ENCODE measurements at places on chromosomes 12 and 14. TPM values are rescaled to one million over a fixed set of nuclear protein-coding genes. Genes with fewer than 3 reads are reported as not detected.
A peak's percentile ranks its signal among the peaks of the same experiment; 100 is the strongest.

DNA sequence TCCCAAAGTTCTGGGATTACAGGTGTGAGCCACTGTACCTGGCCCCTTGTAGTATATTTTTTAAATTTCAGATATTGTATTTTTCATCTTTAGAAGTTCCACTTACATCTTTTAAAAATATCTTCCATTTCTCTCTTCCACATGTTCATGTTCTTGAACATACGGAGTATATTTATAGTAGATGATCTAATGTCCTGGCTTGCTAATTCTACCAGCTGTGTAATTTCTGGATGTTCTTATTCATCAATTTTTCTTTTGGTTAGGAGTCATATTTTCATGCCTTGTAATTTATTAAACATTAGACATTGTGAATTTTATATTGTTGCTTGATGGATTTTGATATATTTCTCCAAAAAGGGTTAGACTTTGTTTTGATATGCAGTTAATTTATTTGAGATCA lies 30.8 kb downstream of the NTN4 start:
- DNase-seq: no peak

- no peak for DNase-seq
Observed at GRCh38 chr12:78651755-78652154, 212.8 kb upstream of the SYT1 start.

DNA sequence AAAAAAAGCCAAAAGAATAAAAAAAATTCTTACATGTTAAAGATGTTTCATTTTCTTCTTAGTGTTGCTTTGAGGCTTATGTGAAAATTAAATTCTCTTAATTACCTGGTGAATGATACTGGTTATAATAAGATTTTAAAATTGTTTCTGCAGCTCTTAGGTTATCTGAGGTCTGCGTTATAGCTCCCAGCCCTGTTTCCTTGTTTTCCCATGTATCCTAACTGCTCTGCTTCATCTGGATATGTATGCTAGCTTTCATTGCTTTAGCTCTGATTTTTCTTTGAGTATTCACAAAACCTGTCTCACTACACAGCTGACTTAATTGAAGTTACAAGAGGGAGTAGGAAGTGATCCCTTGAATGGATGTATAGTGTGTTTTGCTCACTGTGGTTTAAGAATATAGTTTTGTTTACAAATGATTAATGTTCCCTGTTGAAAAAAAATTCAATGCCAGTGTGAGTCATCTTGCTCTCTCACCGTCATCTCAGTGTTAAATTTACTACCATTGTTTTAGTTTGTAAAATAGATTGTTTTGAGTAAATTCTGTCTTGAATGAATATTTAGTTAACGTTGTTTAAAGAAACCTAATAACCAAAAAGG lies 26.8 kb downstream of the CPSF6 start:
- peak; percentile 80 for DNase-seq

- DNase-seq: no peak
Observed at GRCh38 chr12:26295001-26295400, 99.6 kb downstream of the SSPN start.

DNA sequence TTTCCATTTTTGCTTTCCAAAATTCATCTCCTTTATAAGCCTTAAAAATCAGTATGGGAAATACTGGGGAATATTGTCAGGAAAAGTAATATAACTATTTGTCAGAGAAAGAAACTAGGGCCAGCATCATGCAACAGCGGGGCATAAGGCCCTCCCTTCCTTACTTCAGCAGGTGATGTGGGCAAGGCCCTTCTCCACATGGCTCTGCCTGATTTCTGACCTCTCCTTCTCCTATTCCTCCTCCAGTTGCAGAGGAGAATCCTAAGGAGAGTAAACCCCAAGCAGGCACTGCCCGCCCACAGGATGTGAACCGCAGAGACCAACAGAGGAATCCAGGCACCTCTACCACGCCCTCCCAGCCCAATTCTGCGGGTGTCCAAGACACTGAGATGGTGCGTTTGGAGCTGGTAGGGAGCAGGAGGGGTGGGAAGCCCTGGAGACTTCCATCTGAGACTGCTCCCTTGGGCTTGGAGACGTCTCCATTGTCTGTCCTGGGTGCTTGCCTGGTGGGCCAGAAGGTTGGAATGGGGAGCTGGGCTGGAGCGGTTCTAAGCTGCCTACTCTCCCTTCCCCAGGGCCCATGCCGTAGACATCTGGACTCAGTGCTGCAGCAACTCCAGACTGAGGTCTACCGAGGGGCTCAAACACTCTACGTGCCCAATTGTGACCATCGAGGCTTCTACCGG lies 2.7 kb upstream of the SOAT2 start:
- DNase-seq: no peak

DNA sequence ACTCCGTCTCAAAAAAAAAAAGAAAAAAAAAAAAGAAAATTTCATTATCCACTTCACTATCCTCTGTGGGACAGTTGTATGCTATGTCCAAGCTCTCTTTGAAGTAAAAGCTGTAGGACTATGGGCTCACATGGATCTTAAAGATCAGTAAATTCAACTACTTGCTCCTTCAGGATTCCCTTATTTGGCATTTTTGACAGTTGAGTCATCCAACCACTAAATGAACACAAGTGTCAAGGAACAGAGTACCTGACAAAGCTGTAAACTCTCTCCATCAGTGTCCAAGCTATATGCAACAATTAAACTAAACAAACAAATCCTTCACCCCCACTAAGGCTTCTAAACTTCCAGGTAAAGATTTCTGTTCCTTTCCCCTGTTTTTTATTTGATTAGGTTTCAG lies 177.0 kb downstream of the CEP128 start:
- no peak for DNase-seq

GRCh38 chr12:1801303-1801975 lies 18.9 kb upstream of the LRTM2 start:
- no peak for DNase-seq

DNA sequence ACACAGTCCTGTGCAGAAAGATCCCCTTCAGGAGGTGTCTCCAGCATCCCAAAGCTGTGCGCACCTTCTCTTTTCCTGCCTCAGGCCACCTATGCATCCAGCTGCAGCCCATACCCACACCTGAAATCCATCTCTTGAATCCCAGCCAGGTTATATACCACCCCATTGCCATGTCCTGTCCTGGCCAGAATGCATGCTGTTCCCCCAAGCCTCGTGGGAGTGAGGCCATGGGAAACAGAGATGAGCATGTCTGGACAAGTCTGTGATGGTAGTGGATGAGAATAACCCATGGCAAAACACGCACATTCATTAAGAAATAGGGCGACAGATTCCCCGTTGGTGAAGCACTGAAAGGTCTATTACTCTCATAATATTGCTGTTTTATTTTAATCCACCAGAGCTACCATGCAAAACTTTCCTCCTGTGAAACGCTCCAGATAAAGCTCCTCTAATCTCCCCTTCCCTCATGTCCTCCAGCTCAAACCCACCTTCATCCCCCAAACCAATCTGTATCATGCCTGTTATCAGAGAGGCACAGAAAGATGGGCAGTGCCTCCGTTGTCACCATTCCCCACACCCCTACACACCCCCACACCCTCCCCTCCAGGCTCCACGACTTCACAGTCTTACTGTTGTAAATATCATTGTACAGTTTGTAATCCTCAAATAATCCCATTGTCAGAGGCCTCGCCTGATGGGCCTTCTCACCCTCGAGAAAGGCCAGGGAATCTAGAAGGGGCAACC lies 97.5 kb upstream of the FKBP4 start:
- DNase-seq: no peak

DNA sequence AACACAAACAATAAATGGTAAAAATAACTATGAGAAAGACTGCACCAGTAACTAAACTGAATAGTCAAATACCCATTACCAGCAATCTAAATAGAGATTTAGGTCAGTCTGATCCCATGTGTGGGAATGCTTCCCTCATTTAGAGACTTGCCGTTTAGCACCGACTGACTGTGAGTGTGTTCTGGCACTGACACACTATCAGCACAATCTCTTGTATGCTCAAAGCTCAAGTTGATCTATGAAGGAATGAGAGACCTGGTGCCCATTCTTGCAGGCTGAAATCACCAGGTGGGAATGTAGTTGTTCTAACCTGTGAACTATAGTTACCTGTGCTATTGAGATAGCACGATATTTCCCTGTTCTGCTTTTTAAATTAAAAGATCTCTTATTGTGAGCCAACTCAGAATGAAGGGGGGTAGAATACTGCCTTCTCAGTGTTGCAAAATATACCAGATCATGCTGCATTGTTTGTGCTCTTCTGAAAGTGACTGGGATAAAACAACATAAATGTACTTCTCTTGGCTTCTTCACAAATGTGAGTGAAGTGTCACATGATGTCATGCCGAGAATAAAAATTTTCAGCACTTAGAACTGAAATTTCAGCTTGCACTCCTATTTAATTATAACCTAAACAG lies 99.6 kb downstream of the LIN7A start:
- no peak for DNase-seq

GRCh38 chr12:123991372-123991951 lies 18.4 kb downstream of the ZNF664 start:
- DNase-seq: no peak

DNA sequence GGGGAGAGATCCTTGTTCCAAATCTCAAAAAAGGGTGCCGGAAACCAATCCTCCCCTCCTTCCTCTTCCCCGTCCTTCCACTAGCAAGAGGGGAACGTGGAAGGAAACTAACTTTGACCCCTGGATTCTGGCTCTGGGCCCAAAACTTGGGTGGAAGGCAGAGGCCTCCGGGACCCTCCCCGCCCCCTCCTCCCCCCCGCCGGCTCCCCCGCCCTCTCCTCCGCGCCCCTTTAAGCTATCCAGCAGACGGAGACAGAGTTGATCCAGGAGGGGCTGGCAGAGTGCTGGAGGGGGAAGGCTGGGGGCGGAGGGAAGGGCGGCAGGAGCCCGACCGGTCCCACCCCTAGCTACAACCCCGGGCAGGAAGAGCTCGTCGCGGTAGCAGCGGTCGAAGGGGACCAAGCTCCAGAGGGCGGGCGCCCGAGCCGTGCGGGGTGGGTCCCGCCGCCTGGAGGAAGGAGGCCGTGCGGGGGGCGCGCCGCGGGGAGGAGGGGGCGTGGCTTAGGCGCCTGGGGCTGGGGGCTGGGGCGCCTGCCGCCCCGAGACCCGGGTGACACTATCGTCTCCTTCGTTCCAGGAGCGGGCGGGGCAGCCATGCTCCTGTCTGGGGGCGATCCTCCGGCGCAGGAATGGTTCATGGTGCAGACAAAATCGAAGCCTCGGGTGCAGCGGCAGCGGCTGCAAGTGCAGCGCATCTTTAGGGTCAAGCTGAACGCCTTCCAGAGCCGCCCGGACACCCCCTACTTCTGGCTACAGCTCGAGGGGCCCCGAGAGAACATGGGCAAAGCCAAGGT lies at the start of gene NYNRIN:
TSS of gene NYNRIN (plus strand) at position 351 of the 794 bp plus-strand sequence. CDS start at position 595, 244 bp downstream.
- DNase-seq: no peak

DNA sequence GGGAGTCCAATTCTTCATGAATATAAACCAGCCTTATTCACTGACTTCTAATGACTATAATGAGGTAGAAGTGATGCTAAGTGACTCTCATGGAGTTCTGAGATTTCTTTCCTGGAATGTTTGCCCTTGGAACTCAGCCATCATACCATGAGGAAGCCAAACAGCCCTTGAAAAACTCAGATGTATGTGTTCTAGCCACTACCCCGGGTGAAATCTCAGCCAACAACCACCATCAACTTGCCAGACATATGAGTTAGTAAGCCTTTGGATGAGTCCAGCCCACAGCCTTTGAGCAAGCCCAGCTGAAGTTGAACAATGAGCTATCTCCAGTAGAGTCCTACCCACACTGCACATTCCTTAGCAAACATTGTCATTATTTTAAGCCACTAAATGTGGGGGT lies 149.5 kb downstream of the SLC6A15 start:
- no peak for DNase-seq

- DNase-seq: peak; percentile 25
Observed at GRCh38 chr14:64232095-64232838, 61.9 kb downstream of the ESR2 start.

- DNase-seq: no peak
Observed at GRCh38 chr12:114361545-114361944, 44.4 kb downstream of the TBX5 start.

GRCh38 chr12:80142640-80143039 lies 43.3 kb downstream of the OTOGL start:
- no peak for DNase-seq

GRCh38 chr12:103469719-103470118 lies 26.0 kb downstream of the C12orf42 start:
- DNase-seq: no peak

- DNase-seq: no peak
Observed at GRCh38 chr14:93525696-93526451, 95.1 kb downstream of the UNC79 start.

- DNase-seq: no peak
Observed at GRCh38 chr12:68515793-68516192, 94.9 kb upstream of the RAP1B start.

DNA sequence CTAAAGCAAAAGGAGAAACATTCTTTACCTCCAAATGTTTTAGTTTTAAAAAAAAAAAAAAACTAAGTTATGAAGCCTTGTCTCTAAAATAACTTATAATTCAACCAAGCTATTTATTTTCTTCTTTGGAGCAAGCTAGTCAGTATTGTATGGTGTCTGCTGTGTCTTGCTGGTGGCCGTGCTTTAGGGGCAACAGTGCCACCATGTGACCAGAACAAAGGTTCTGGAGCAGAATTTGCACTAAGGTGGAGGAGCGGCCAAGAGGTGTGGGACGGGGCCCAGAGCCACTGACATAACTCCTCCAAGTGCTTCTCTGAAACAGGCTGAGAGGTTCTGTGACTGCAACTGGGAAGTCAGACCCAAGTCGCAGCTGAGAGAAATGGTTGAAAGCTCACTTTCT lies 4.5 kb downstream of the FICD start:
- DNase-seq: no peak

DNA sequence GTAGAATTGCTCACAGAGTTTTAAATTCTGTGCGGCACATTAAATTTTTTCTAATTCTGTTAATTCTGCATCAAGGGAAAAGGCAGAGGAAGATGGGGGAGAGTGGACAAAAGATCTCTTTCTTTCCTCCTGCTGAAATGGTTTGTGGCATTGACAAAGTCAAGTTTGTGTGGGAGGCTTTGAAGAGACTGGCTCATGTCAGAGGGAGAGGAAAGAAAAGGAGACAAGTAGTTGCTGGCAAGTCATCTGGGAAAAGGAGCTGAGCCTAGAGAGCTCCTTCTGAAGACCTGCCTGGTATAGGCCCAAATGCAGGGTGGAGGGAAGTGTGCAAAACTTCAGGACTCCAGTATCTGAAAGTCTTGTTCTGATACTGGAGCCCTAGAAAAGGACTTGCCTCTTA lies 36.3 kb downstream of the TTLL5 start:
- DNase-seq: no peak

GRCh38 chr14:95341115-95341514 lies 21.4 kb upstream of the CLMN start:
- DNase-seq: no peak

REP15 gene
- total RNA-seq: 5.4 TPM

RHNO1 gene
- total RNA-seq: 19.4 TPM

C12orf75 gene
- 15.4 TPM for total RNA-seq

PROX2 gene
- not detected for total RNA-seq

DDN gene
- total RNA-seq: 0.13 TPM

CFAP251 gene
- 4.2 TPM for total RNA-seq

SMCO2 gene
- total RNA-seq: 0.13 TPM

RNASE2 gene
- not detected for total RNA-seq

WNT1 gene
- not detected for total RNA-seq

BEGAIN gene
- total RNA-seq: under 0.01 TPM

COCH gene
- total RNA-seq: 7.2 TPM

INHBC gene
- total RNA-seq: not detected

MIS18BP1 gene
- total RNA-seq: 30.2 TPM

FAIM2 gene
- total RNA-seq: not detected

TPPP2 gene
- total RNA-seq: not detected

Measured in dermis microvascular lymphatic vessel endothelial cell (primary cell).